ENCODE measurements at places on chromosomes 12 and 14.

GRCh38 chr12:108333898-108334699 lies 5.0 kb downstream of the CMKLR1 start:
- DNase-seq = peak; percentile 33

GRCh38 chr12:22286569-22286968 lies 47.9 kb downstream of the ST8SIA1 start:
- no peak for DNase-seq

GRCh38 chr12:15731940-15732339 lies 57.2 kb downstream of the EPS8 start:
- no peak for DNase-seq

GRCh38 chr12:133235401-133236112 lies at the start of gene ANHX:
Gene ANHX, minus strand, starts transcription at chr12:133235877. Its CDS starts 1,521 bp downstream, at chr12:133234356.
- DNase-seq = no peak

DNA sequence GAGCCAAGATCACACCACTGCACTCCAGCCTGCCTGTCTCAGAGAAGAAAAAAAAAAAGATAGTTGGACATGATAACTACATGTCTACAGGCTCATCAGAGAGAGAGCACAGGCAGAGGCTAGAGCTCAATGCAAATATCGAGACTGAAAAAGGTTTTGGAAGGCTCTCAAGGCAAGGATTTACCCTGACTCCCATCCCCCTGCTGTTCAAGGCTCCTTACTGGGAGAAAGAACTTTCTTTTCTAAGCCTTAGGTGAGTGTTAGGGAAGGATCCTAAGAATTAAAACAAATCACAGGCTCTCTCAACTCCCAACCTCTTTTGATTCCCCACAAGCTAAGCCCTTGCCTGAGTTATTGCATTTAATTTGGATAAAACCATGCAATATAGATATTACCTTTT lies 525.1 kb downstream of the DIO2 start:
- DNase-seq = no peak

- DNase-seq = no peak
Measured at GRCh38 chr12:118346895-118347294, 25.8 kb downstream of the TAOK3 start.

- no peak for DNase-seq
Measured at GRCh38 chr12:43208627-43209026, 343.4 kb downstream of the ADAMTS20 start.

GRCh38 chr12:108702595-108703320 lies 28.6 kb downstream of the CORO1C start:
- no peak for DNase-seq

DNA sequence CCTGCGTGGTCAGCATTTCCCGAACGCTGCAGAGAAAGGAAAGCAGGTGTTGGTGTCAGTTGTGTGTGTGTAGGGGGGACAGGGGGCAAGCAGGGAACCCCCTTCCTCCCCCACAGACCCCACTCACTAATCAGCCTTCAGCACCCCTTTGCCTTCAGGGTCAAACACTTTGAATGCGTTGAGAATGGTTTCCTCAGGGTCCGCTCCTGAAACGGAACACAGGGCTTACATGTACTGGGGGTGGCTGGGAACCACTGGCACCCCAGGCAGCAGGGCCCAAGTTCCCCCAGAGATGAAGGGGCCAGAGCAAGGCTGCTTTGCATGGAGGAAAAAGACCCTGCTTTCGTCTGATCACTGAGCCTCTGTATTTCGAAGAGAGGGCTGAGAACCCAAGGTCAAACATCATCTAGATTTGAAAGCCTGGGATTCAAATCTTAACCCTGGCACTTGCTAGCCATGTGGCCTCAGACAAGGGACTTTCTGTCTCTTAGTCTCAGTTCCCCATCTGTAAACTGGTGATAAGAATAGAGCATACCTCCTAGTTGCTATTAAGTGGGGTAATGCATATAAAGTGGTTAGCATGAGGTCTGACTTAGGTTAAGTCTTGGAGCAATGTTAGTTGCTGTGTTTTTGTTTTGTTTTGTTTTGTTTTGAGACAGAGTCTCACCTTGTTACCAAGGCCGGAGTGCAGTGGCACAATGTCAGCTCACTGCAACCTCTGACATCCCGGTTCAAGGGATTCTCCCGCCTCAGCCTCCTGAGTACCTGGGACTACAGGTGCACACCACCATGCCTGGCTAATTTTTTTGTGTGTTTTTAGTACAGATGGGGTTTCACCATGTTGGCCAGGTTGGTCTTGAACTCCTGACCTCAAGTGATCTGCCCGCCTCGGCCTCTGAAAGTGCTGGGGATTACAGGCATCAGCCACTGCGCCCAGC lies 7.0 kb downstream of the MYL2 start:
- no peak for DNase-seq

- DNase-seq = no peak
Measured at GRCh38 chr12:58026426-58026825, 85.1 kb downstream of the ATP23 start.

DNA sequence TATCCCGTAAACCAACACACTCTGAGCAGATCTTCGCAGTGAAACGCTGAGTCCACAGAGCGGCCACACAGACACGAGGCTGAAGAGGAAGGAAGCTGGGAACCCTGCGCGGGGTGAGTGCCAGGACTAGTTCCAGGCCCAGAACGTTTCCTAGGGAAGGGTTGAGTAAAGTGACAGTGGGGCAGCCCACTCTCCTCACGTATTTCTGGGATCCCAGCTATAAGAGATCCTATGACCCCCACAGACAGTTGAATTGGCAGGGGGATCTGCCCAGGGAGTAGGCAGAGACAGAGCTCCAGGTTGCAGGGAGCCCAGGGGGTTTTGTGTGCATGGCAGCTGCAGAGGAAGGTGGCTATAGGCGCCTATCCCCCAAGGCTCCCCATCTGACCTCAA lies 51.1 kb downstream of the GTF2A1 start:
- DNase-seq = no peak

DNA sequence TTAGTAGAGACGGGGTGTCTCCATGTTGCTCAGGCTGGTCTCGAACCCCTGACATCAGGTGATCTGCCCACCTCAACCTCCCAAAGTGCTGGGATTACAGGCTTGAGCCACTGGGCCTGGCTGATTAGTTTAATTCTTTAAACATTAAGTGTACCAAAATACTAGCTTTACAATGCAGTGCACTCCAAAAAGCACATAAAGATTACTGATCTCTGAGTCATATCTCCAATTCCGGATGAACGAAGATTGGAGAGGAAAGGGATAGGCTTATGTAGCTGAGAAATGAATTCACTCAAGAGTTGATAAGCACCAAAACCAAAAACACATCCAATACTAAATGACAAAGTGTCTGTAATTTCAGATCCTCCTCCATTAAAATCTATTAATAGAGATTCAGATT lies 15.1 kb downstream of the NAV3 start:
- DNase-seq = no peak

DNA sequence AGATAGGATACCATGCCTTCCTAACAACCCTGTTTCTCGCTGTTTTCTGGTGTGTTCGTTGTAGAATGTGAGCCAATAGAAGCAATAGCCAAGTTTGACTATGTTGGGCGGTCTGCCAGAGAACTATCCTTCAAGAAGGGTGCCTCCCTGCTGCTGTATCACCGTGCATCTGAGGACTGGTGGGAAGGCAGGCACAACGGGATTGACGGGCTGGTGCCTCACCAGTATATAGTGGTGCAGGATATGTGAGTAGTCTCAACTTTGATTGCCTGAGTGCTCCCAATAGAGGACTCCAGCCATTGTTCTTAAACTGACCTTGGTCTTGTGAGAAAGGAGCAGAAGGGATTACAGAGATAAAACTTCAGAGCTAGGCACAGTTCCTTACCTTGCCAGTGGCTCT lies 96.2 kb downstream of the KICS2 start:
- DNase-seq = no peak

- no peak for DNase-seq
Measured at GRCh38 chr14:63392236-63392635, 73.5 kb upstream of the GPHB5 start.

DNA sequence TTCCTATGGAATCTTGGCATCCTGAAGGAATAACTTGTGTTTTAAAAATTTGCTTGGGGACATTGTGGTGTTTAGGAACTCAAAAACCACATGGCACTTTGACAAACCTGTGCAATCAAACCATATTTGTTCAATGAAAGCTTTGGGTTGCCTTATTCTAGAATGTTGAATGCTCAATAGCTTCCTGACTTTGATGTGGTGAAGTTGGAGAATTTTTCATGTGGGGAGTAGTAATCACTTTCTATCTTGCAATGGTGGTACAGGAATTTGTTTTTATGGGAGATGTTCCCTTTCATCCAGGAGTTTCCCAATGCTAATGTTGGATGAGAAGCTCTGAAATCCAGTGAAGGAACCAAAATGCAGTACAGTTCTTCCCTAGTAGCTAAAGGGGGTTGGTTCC lies 42.2 kb upstream of the LDHB start:
- no peak for DNase-seq

DNA sequence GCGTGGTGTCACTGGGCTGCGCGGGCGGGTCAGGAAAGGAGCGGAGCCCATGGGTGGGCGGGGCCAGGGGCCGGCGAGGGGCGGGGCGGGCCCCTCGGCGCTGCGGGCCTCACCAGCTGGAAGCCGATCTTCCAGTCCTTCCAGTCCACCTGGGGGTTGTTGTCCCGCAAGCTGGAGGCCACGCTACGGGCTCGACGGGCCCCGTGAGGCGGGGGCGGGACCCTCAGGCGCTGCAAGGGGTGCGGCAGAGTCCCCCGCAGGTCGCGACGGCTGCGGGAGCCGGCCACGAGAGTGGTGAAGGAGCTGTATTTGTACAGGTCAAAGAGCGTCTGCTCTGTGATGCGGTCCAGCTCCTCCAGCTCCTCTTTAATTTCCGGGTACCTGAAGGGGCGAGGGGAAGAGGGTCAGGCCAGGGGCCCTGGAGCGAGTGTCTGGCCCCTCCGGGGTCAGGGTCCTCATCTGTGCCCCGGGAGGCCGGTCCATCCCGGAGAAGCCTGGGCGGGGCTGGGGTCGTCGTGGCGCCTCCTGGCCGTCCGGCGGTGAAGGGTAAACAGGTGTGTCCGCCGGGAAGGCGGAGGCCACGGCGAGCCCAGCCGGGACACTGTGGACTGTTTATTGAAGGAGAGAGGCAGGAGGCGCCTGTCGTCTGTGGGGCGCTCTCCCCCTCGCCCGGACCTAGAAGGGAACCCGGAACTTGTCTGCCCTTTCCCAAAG lies 11.9 kb downstream of the SCNN1A start:
- peak; percentile 55 for DNase-seq

DNA sequence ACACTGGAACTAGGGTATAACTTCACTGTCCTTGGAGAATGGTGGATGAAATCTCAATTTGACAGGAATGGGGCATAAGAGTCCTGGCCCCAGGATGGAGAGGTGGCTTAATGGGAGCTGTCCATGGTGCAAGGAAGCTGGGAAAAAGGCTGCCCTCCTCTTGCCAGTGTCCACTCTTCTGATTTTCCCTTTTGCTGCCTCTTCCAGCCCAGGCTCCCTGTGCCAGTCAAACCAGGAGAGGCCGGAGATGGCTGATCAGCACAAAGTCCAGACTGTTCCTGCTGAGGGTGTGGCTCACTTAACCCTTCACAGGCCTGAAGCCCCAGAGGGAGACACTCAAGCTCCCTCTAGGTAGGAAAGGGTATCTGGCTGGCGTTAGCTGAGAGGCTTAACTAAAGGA lies at the start of gene MYO1A:
Gene MYO1A (minus strand): TSS at position 240 of the 400 bp plus-strand sequence. CDS start 1,806 bp downstream, outside the sequence.
- DNase-seq = no peak

Data from CD4-positive, alpha-beta T cell treated with Interleukin-4 for 4 hours (primary cell).